ENCODE measurements at places on chromosomes 2 and 18.

DNA sequence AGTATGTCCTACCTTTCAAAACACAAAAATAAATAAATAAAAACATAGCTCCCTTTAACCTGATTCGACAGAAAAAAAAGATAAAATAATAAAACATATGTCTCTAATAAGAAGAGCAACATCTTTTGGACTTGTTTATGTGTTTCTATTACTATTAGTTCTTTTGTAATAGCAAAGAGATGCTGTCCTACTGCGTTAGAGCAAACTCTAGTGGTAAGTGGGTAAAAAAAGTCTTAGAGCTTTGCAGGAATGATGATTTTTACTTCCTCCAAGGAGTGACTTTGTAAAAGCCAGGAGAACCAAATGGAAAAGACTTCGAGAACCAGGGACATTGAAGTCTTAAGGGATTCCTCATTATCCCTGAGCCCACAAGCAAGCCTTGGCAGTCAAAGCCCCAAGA is 450.1 kb downstream of the METTL4 start:
- no peak overlapping the region for H3K4me3 ChIP-seq
- DNase-seq: no peak
- no peak overlapping the region for H3K27ac ChIP-seq
- no peaks in the 10 kb centered on the region for H3K27me3 ChIP-seq
- H3K4me1 ChIP-seq: no peaks in the 10 kb centered on the region
- no peaks in the 10 kb centered on the region for H3K36me3 ChIP-seq

GRCh38 chr2:196592911-196593881 is 46.3 kb upstream of the CCDC150 start:
- peaks cover 48% of the 10 kb centered on the region for H3K4me1 ChIP-seq
- DNase-seq: peak; percentile 64
- H3K4me3 ChIP-seq: peak within 1 kb of the TSS; percentile 94
- peaks cover 7% of the 10 kb centered on the region for H3K27me3 ChIP-seq
- no peaks in the 10 kb centered on the region for H3K36me3 ChIP-seq

DNA sequence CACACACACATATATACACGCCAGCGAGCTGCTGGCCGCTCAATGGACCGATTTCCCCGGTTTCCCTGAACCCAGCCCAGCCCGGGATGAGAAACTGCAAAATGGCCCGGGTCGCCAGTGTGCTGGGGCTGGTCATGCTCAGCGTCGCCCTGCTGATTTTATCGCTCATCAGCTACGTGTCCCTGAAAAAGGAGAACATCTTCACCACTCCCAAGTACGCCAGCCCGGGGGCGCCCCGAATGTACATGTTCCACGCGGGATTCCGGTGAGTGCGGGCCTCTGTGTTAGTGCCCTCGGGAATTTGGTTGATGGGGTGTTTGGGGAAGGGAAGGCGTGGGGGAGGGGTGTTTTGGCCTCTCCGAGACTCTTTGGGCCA is 392 bp downstream of the ST8SIA3 start:
- peaks cover 84% of the 10 kb centered on the region for H3K27me3 ChIP-seq
- H3K27ac ChIP-seq: no peak overlapping the region
- peaks cover 11% of the 10 kb centered on the region for H3K4me1 ChIP-seq
- peak overlapping the region; percentile 87 for H3K4me3 ChIP-seq
- H3K36me3 ChIP-seq: no peaks in the 10 kb centered on the region

- peaks cover 7% of the 10 kb centered on the region for H3K36me3 ChIP-seq
- no peak overlapping the region for H3K4me3 ChIP-seq
- no peaks in the 10 kb centered on the region for H3K27me3 ChIP-seq
- H3K27ac ChIP-seq: no peak overlapping the region
- no peak for DNase-seq
Measured at GRCh38 chr2:24022975-24023575, 13.2 kb downstream of the MFSD2B start.

DNA sequence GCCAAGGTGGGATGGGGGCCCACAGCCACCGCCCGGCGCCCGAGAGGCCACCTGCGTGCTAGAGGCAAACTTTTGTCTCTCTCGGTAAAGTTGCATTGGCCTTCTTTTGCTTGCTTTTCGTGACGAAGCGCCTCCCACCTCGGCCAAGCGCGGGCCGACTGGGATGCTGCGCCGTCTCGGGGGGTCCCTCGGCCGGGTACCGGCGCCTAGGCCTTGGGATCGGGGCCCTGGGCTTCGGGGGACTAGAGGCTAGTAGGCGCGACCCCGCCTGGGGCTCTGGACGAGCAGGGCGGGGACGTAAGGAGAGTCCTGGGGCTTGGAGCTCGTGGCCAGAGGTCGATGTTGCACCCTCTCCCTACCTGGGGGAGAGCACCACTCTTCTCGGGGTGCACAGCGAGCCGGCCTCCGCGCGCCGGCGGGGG is 545 bp downstream of the GLI2 start:
- peaks cover 65% of the 10 kb centered on the region for H3K27me3 ChIP-seq
- DNase-seq: no peak
- peaks cover 51% of the 10 kb centered on the region for H3K4me1 ChIP-seq

GRCh38 chr2:217609952-217610351 is 392.8 kb downstream of the TNS1 start:
- H3K27ac ChIP-seq: no peak overlapping the region
- no peak for DNase-seq
- peaks cover 24% of the 10 kb centered on the region for H3K4me1 ChIP-seq

Data from neural crest cell (in vitro differentiated cells).